Pulmonary artery endothelial cell (primary cell): ENCODE measurements at places on chromosomes 2 and 18.

GRCh38 chr2:238706673-238707072, 141.2 kb upstream of the TWIST2 start:
- DNase-seq, result no peak

- DNase-seq, result no peak
These were observed 19.2 kb upstream of the CCDC141 start for GRCh38 chr2:179068991-179069643.

DNA sequence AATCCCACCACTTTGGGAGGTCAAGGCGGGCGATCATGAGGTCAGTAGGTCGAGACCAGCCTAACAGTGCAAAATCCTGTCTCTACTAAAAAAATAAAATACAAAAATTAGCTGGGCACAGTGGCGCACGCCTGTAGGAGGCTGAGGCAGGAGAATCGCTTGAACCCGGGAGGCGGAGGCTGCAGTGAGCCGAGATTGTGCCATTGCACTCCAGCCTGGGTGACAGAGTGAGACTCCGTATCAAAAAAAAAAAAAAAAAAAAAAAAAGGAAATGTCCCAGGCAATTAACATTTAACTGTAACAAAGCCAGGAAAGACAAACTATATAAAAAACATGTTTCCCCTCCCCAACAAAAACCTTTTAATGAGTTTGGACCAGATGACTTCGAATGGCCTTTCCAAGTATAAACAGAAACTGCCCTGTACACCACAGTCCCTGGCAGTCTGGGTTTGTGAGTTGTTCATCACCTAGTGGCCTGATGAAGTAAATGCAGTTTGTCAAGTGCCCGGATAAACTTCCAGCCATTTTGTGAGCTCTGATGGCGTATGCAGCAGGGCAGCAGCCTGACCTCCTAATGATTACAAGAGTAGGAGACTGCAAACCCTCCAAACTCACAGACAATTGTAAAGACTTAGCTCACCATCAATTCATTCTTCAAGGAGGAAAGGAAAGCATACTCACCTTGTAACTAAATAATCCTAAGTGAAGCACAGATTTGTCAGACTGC, 16.6 kb upstream of the PCBP1 start:
- DNase-seq, result peak; percentile 68

- no peak for DNase-seq
These were observed 286.8 kb downstream of the CLIP4 start for GRCh38 chr2:29401994-29402393.

DNA sequence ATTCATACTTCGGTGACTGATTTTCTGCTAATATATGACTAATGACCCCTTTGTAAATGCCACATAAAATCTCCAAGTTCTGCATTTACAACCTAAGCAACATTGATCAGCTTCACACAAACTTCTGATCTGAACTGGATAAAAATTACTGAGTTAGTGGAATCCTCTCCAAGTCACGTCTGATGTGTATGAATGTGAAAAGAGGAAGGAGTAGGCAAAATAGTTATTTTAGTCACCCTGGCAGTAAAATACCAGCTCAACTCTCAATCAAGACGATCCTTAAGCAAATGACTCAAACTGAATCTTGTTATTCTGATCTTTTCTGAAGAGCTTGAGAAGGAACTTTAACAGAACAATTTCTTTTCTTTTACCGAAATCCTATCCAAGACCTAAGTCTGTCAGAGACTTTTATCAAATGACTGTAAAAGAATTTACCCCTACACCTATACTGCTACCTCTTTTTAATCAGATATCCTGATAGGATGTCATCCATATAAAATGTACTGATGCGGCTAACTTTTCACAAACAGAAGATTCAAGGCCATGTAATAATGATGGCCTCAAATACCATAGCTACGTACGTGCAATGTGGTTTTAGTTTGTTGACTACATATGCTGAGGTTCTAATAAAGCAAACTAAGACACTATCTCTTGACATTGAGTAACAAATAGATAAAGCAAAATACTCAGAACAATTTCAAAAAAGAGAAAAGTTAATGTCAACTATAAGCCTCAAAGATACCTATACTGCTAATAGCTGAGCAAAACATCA, 23.7 kb downstream of the CUL3 start:
- DNase-seq, result no peak

DNA sequence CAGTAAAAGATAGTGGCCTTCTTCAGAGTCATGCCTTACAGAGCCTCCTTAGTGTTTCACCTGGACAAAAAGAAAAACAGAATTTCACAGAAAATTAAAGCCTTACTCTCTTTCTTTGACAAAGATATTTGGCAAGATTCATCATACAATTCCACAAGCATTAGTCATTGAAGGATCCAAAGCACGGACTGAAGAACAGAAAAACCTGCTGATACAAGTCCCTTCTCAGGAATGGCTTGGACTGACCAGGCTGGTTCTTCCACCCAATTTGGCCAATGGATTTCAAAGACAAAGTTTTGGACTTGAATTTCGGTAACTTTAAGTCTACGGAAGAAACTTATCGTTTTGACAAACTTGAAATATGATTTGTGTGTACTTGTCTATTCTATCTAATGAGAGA, 39.1 kb upstream of the GALNT3 start:
- DNase-seq, result no peak

DNA sequence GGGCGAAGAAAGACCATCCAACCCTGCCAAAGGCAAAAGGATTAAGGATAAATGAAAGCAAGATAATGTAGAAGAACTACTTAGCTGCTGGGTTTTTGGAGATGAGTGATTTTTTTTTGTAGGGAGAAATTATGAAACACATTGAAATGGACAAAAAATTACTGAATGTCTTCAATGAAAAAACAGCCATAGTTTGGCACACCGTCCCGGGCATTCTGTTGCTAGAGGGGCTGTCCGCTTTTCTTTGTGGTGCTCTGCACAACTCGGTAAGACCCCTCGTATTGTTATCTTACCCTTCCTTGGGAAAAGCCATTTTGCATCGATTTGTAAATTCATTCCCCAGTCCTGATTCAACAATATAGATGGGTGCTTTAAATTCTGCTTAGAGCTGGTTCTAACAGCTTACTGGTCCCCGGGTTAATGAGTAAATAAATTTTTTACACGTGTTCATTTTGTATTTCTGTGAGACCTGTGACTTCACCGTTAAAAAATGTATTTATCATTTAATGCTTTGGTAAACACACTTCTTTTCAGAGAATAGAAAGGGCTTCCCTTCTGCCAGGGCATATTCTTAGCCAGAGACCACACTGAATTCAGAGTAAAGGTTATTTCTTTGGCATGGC, 912 bp upstream of the LAPTM4A start:
- no peak for DNase-seq

DNA sequence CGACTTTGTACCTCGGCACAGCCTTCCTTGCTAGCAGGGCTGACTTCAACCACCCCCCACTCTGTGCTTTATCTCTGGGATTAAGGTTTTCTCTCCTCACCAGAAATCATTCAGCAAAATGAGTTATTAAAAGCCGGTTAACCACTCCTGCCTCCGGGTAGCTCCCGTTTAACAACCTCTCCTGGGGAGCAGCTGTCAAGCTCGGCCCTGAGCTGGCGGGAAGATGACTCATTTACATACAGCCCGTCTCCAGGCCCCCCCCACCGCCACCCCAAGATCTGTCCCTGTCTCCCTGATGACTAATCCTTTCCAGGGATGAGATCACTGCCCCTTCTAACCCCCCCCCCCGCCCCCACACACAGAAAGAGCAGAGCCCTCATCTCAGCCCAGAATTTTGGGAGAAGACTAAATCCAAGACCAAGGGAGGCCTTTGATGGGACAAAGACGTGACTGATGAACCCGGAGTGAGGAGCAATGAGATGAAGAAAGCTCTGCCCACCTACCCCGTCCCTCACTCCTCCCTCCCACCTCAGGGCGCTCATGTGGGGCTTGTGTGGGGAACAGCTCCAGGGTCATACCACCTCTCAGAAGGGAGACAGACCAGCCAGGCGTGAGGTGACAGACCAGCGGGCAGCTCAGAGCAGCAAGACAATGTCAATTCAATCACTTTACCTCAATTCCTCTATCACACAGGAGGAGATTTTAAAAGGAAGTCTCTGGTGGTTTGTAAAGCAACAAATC, 131.4 kb downstream of the MSH2 start:
- DNase-seq, result peak; percentile 29

GRCh38 chr18:54184836-54185235, 39.6 kb downstream of the MBD2 start:
- DNase-seq, result no peak

DNA sequence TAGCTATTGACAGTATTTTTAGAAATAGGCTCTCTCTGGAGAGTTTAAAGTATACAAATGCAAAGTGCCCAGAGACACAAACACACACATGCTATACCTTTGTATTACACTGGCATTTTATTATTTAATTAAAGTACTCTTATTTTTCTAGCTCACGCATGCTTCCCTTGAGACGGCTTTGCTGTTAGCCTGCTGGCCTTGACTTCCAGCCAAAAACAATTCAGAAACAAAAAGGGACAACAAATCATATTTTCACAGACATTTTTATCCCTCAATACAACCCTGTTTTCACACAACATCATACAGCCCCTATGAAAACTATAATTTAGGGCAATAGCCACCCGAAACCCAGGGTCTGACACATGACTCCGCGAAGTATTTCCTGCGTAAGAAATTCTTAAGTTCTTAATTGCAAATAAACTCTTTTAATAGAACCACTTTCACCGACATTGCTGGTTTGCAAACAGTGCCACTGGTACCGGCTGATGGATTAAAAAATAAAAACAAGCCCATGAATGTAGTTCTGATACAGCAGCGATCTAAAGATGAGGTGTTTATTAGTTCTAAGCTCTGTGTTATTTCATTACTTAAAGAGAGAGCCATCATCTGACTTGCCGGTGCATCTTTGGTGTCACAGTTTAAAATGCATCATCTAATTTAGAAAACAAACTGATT, 185.1 kb downstream of the TCF4 start:
- peak; percentile 55 for DNase-seq

GRCh38 chr2:204860274-204860673, 315.0 kb downstream of the PARD3B start:
- DNase-seq, result no peak

DNA sequence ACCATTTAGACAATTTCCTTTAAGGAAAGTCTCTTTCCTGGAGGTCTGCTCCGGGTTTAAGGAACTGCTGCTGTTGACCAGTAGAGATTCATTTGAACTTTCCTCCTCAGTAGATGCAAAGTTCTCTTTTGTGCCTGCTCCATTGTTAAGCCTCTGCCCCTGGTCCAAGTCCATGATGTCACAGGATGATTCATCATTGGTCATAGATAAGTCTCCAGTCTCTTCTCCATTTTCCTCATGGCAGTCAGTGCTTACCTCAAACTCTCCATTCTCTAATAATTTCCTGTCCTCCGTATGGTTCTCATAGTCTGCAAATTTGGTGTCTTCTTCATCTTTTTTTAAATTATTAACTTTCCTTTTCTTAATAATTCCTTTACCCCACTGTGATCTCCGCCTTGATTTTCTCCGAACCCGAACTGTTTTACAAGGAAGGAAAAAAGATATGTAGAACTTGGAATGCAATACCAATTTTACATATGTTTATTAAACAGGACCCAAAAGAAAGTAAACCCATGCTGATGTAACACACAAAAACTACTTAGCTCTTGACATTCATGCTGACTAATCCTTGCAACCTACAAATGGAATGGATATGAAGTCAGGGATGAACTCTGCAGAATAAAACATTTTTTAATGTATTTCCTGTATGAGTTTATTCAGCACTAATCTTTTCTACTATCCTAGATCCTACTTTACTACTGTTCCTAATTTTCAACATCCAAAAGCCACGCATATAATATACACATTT, 169.1 kb downstream of the ATAD2B start:
- peak; percentile 70 for DNase-seq

- DNase-seq, result no peak
These were observed 46.9 kb downstream of the DNMT3A start for GRCh38 chr2:25294573-25295462.

DNA sequence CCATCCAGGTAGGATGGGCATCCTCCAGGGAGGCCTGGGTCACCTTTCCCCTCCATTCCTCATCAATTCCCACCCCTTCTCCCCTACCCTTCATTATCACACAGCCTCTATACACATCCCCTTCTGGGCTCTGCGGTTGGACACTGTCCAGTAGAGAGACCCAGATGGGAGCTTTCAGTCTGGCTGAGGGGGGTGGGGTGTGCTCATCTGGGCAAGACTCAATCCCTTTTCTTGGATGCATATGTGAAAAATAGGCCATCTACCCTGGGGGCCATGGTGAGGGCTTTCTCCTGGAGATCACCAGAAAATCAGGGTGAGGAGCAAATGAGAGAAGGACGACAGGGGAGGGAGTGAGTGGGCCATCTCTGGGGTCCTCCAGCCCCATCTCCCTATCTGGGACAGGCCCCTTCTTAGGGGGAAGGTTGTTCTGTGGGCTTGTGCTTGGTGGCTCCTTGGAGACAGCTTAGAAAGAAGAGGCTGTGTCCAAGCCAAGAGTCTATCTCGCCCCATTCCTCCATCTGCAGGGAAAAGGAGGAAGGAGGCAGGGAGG, 160.1 kb downstream of the DYSF start:
- no peak for DNase-seq

DNA sequence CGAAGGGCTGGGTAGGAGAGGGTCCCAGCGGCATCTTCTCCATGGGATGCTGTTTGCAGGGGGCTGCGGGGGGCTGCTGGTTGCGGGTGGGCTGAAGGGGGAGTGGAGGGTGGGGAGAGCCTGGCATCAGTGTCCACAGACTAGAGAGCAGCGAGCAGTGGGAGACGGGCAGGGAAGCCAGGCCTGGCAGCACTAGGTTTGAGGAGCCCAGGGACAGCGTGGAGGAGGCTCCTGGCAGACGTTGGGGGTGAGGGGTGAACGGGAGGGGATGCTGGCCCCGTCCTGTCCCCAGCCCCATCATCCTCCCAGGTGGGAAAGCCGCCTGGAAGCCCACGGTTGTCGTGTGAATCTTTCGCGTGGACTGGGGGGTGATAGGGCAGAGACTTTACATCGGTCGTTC, 48.2 kb upstream of the TFCP2L1 start:
- no peak for DNase-seq

GRCh38 chr18:62576845-62577512, 54.2 kb downstream of the ZCCHC2 start:
- DNase-seq, result no peak

- peak; percentile 78 for DNase-seq
These were observed 427.5 kb upstream of the CDH20 start for GRCh38 chr18:60905699-60906098.
